ENCODE measurements at places on chromosomes 3 and 15.

DNA sequence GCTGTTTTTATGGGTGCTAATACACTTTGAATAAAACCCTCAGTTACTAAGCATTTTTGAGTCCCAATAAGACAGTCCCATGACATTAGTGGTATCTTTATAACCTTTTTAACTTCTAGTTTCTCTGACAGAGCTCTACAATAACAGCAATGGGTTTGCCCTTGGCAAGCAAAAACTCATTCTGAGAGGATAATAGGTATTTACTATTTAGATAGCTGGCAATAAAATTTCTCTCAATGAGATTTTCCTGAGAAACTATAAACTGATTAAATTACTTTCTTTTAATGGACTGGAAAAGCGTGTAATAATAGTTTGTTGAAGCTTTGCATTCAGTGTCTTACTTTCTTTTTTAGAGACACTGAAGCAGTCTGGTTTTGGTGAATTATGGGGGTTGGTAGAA lies 168.0 kb upstream of the MLF1 start:
- DNase-seq = no peak

- no peak for DNase-seq
Observed at GRCh38 chr3:66039590-66039887, 821 bp upstream of the MAGI1 start.

GRCh38 chr3:54167999-54168398 lies 45.6 kb downstream of the CACNA2D3 start:
- no peak for DNase-seq

DNA sequence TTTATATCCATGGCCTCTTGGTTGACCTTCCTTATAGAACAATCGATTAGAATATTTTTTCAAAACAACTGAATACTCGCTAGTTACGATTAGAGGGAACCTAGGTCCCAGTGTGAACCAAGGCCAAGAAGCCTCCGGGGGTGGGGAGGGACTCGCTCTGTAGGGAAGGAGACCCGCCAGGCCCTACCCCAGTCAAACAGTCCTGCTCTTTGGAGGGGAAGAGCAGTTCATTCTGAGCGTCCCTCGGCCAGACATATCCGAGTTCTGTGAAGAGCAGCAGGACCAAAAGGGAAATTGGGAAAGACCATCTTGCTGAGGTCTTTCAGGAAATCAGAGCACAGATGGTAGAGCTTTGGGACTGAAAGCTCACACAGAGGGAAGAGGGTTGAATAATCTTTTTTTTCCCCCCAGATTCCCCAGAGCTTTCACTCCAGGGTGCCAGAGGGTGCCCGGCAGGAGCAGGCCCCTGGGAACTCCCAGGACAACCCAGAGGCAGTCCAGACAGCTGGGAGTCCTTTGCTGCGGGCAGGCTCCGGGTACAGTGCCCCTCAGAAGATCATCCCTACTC lies 137.2 kb upstream of the HES1 start:
- no peak for DNase-seq

DNA sequence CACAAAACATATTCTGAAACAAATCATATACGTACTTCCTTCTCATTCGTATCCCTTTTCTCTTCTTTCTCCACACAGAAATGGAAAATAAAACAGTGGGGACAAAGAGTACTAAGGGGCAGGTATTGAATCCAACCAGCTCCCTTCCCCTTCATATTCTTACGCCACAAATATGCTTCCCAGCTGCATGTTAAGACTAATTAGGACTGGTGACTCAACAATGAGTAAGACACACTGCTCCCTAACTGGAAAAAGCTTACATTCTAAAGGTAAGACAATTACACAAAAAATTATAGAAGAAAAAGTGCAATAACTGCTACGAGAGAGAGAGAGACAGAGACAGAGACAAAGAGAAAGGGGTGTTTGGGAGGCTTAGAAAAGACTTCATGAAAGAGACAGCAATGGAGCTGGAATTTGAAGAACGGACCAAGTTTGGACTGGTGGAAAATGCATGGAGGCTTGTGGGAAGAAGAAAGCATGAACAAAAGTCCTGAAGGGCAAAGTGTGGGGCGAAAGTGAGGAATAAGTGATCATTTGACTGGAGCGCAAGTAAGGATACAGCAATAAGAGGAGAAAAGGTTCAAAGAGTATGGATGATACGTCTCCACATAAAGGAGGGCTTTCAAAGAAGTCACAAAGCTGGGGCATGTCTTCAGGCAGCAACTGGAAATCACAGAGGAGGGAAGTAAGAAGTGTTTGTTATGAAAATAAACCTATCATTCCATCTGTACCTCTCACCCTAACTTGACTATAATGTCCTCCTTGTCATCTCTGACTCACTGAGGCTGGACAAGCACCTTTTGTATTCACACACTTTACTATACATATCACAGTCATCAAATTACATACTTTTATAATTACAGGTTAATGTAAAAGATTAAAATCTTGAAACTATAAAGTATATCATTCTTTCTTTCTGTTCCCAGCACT lies 49.2 kb downstream of the RYK start:
- no peak for DNase-seq

GRCh38 chr3:186577521-186577920 lies 7.0 kb downstream of the DNAJB11 start:
- DNase-seq = no peak

DNA sequence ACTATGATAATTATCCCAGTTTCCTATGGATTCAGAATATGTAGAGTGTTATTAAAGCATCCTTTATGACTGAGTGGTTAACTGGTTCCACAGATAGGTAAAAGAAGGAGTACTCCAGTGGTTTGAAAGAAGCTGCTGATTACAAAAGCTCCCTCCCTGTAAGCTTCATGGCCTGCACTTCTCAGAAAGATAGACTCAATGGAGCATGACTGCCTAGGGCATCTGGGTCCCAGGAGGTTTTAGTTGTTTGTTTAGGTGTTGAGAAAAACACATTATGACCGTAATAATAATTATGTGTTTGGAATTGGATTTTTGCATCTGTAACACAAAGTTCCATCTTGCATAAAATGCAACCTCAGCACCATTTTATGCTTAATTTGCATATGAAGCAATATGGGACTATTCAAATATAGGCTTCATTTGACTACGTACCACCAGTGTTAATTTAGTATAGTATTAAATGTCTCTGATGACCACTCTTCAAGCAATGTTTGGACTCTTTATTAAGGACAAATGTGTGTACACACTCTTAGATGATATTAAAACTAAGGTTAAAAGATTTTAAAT lies 121.1 kb downstream of the ROBO2 start:
- DNase-seq = no peak

DNA sequence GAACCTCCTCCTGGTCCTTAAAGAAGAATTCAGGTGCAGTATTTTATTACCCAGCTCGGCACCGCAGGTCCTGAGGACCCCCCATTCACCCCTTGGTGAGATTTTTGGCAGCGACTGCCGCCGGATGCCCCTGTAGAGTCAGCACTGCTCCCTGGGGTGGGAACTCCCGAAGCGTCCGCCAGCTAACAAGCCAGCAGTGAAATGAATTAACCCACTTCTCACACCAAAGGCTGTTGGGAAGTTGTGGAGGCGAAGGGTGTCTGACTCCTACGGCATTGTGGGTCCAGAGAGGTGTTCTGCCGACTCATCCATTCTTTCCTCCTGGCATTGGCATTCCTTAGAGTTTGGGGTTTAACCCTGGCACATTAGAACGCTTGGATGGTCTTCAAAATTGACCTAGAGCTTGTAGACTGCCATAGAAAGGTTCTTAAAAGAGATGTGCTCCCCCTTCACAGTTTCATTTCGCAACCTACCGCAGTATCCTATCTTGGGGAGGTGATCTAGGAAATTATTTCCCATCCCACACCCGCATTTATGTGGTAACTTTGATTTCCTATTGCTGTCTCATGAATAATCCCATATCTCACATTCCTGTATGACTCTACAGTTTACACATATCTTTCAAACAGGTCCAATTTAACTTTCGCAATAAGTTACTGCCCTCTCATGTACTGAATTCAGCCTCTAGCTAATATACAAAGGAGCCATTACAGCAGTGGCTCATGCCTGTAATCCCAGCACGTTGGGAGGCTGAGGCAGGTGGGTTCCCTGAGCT lies 879 bp upstream of the EIF5A2 start:
- no peak for DNase-seq

GRCh38 chr3:114411811-114412803 lies 118.3 kb downstream of the TIGIT start:
- peak; percentile 2 for DNase-seq

DNA sequence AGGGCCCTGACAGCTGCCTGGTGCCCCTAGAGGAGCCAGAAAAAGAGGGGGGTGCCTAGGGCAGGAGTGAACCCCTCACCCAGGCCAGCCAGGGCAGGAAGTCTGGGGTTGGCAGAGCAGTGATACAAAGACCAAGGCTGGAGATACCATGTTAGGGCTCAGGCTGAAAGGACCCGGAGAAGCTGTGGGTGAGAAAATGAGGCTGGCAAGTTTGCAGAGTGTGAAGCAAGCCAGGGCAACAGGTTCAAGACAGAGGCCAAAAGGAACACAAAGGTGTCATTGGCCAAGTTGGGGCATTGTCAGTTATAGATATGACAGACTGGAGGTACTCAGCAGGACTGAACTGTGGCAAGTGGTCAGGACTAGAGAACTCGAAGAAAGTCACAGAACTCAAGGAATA lies 40.6 kb upstream of the IREB2 start:
- no peak for DNase-seq
